ENCODE measurements at places on chromosomes 2 and 18.
A peak's percentile ranks its signal among the peaks of the same experiment; 100 is the strongest.

DNA sequence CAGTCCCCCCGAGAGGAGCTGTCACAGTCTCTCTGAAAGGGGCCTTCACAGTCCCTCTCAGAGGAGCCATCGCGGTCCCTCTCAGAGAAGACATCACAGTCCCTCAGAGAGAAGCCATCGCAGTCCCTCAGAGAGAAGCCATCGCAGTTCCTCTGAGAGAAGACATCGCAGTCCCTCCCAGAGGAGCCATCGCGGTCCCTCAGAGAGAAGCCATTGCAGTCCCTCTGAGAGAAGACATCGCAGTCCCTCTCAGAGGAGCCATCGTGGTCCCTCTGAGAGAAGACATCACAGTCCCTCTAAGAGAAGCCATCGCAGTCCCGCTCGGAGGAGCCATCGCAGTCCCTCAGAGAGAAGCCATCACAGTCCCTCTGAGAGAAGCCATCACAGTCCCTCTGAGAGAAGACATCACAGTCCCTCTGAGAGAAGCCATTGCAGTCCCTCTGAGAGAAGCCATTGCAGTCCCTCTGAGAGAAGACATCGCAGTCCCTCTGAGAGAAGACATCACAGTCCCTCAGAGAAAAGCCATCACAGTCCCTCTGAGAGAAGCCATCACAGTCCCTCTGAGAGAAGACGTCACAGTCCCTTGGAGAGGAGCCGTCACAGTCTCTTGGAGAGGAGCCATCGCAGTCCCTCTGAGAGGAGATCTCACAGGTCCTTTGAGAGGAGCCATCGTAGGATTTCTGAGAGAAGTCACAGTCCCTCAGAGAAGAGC is 1.3 kb upstream of the ZNF512 start:
- DNase-seq = no peak

DNA sequence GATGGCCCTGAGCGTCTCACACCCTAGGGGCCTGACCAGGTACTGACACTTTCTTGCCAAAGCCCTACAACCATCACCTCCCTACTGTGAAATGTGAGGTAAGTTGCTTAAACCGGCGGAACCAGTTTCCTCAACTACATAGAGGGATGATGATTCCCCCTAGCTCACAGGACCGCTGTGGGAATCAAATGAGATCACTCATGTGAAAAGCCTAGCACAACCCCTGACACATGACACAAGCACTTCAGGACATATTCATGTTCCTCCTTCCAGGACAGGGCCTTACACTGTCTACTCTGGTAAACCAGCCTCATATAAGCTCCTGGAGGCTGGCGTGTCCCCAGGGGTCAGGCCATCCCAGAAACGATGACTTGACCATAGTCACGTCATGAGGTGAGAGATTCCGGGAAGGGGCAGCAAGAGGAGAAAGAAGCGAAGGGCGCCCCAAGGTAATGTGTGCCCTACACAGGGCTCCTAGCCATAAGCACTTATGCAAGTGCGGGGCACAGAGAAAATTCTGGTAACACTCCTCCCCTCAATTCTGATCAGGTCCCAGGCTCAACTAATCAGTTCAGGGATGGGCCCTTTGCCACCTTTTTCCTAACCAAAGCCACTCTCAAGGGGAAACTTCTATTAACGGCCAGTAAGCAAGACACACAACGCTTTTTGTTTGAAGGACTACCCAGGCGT is 49.5 kb downstream of the C2orf42 start:
- peak; percentile 64 for DNase-seq

- DNase-seq = no peak
Measured at GRCh38 chr2:238413368-238413767, 13.4 kb upstream of the ASB1 start.

DNA sequence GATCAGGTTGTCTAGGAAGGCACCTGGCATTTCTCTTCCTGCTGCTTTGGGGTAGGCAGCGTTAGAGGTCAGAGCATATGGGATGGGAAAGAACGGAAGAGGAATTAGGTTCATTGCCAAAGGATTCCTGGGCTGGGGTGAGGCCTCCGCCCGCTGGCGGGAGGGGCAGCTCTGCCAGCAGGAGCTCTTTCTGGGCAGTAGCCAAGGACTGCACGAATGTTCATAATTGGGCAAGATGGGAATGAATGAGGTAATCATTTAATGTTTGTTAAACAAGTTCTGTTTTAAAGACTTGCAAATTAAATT is 253.9 kb downstream of the AGAP1 start:
- no peak for DNase-seq

DNA sequence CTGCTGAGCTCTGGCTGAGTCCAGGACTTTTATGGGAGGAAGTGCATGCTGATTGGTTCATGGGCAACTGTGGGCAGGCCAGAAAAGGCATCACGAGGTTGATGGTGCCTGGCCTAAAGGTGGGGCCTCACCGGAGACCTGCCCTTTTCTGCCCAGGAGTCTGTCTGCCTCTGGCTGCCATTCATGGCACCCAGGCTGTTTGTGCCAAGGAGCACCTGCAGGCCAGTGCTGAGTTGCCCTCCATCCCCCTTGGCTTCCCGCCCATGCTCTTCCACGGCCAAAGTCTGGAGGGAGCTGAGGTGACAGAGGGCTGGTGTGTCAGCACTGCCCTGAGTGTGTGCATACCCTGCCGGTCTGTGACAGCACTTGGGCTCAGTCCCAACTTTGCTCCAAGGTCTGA is 123.2 kb downstream of the PTH2R start:
- DNase-seq = no peak

DNA sequence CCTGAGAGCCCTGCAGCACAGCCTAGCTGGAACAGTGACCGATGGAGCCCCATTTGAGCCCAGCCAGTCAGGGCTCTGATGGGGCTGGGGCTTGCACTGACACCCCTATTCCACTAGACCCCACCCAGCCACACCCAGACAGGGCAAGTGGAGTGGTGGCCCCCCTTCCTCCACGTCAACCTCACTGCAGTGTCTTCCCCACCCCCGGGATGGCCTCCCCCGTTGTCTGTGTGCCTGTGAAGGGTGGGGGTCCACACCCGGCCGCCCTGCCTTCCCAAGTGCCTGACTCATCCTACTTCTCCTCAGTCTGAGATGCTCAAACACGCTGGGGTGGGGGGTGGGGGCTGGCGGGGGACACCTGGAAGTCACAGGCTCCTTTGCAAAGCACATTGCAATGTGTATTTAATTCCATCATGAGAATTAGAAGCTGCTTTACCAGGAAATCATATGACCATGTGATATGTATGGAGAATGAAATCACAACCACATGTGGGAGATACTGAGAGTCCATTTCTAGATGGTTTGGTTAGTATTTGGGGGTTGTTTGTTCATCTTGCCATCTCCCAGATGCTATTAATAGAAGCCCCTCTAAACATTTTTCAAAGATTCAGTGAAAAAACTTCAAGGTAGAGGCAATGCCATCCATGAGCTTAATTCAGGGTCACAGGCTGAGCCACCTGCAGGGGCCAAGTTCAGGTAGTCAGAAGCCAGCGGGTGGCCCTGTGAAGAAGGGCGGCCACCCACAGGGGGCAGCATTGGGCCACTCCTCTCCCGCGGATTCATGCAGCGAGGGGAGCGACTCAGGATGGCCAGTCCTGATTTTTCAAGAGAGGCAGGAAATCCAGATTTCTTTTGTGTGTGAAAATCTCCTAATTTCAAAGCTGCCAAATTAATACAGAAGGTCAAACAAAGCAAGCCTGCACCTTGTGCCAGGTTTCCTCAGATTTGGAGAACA is 22.7 kb upstream of the GMPPA start:
- peak; percentile 35 for DNase-seq

- no peak for DNase-seq
Measured at GRCh38 chr2:227788561-227789018, 25.1 kb upstream of the CCL20 start.

- no peak for DNase-seq
Measured at GRCh38 chr18:10417664-10418063, 36.8 kb upstream of the APCDD1 start.

DNA sequence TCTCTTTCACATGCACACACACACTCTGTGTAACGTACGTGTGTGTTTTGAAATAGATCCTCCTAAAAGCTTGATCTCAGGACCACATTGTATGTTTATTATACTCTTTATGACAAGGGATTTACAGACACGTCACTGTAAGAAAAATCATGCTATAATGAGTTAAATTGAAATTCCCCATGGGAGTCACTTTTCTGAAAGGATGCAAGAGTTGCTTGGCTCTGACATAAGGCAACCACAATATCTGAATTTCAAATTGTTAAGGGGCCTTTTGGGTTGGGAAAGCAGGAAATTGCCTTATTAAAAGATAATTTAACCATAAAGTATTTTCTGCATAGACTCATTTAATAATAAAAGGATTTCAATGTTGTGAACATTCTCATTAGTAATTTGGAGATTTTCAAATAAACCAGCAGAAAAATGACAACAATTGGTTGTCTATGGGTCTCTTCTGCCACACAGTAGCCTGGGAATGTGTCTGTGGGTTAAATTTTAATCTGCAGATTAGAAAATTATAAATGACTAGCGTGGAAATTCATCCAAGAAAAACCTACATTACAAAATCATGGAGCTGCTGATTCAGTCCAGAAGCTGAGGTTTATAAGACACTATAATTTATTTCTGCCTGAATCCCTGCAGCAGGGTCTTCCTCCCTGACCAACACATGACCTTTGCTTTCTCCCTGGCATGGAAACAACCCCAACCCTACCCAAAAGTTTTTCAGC is 75.9 kb upstream of the PID1 start:
- no peak for DNase-seq

GRCh38 chr18:76259096-76259495 is 235.9 kb downstream of the ZNF516 start:
- no peak for DNase-seq

DNA sequence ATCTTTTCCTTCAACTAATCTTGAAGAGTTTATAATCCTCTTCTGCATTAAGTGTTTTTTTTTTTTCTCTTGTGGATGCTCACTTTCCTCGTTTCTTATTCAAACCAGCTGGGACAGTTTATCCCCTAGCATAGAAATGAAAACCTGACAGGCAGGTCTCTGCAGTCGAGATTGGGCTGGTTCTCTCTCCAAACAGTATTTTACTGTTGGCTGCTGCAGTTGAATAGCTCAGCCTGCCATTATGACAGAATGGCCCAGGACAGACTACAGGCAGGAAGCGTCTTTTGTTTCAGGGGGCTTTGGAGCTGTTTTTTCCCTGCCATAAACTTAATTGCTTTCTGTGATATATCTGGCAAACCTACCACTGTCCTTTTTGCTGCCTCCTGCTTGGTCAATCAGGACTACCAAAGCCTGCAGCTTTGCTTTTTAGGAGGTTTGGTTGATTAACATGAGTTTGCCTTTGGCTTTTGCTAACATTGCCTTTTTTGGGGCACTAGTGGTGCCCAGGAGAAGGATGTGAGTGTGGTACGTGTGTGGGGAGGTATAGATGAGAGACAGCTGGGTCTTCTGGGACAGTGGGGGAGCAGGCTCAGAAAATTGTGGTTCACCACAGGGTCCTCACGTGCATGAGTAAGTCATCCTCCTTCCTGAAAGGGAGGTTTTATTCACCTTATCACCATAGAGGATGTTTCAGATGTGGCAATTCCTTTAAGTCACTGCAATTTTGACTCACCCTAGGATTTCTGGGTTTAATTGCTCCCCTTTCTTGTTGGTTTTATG is 128.7 kb downstream of the LYPD6B start:
- DNase-seq = peak; percentile 37

DNA sequence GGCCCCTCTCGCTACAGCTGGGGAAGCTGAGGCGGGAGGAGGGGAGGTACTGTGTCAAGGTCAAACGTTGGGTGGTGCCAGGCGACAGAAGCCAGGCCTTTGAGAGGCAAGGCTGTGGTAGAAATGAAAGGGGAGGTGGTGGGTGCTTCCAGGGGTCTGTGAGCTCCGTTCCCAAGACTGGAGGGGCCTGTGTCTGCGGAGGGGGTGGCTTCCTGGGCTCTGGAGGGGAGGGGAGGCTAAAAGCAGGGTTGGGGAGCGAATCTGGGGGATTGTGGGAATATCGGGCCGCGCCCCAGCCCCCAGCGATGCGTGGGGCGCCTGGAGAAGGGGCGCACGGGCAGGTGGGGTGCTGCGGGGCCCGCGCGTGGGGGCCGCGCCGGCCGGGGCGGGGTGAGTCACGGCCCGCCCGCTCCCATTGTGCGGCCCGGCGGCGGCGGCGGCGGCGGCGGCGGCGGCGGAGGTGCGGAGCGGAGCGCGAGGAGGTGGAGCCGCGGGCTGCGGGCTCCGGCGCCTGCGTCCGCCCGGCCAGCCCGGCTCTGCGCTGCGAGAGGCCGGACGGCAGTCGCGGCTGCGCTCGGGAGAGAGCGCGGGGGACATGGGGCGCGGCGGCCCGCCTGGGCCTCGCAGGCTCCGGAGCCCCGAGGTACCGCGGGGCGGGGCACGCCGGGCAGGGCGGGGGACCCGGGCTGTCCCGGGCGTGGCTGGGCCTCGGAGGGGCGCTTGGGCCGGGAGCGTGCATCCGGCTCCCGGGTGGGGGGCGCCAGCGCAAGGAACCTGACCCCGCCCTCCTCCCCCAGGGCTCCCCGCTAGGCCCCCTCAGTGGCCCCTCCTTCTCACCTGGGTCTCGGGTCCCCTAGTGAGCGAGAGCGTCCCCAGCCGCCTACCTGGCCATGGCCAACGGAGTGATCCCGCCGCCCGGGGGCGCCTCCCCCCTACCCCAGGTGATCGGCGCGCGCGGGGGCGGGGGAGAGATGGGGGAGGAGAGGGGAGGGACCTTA is at the start of gene SLC4A3:
Gene SLC4A3, plus strand, starts transcription at position 528 of the 998 bp plus-strand sequence. Its CDS starts 363 bp downstream, at position 891.
- no peak for DNase-seq

DNA sequence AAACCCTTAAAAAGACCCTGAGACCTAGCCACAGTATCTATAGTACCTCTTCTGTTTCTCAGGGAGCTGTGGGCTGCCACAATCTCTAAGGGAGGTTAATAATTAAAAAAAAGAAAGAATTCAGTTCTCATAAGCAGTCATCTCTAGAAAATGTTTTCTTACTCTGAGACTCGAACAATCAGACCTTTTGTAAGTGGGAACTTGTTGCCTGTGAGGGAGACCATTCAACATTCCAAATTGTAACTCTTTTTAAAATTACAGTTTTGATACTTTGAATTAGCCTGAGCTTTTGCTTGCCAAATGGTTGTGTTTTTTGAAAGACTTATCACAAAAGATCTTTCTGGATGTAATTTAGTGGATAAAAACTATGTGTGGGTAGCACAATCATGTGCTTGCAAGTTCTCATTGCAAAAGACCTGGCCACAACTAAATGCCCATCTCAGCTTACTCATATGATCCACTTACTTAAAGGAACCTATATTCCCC is 33.3 kb downstream of the IL1R2 start:
- DNase-seq = no peak

DNA sequence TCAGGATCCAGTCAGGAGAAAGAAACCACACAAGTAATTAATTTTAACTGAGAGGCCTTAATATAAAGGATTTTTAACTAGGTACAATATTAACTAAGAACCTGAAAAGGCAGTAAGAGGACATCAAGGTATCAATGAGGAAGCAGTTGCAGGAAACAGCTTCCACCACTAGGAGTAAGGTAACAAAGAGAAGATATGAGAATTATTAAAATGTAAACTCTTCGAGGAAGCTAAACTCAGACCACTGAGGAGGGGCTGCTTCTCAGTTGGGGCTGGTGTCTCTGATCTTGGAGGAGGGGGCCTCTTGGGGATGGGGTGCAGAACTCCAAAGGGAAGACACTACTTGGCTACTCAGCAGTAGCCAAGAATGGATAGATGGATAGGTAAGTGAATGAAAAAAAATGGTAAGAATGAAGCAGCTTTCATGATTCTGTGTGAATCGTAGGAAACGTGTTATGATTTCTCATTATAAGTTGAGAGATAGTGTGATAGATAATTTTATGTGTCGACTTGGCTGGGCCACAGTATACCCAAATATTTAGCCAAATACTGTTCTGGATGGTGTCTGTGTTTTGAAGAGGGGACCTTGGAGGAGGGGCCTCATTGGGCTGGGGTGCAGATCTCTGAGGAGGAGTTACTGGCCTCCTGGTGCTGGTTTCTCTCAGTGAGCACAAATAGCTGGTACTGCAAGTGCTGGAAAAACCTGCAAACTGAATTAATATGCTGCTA is 547.7 kb upstream of the LRRTM1 start:
- no peak for DNase-seq

GRCh38 chr18:31603315-31603714 is 11.6 kb downstream of the TTR start:
- no peak for DNase-seq

Data from CD4-positive, alpha-beta T cell treated with Interleukin-6 at 100 ng/mL for 8 hours (primary cell).